Activated naive CD4-positive, alpha-beta T cell treated with anti-CD3 and anti-CD28 coated beads, Interleukin-2, amount 50 U/mL, for 72 hours (primary cell): ENCODE measurements at places on chromosomes 4 and X.

DNA sequence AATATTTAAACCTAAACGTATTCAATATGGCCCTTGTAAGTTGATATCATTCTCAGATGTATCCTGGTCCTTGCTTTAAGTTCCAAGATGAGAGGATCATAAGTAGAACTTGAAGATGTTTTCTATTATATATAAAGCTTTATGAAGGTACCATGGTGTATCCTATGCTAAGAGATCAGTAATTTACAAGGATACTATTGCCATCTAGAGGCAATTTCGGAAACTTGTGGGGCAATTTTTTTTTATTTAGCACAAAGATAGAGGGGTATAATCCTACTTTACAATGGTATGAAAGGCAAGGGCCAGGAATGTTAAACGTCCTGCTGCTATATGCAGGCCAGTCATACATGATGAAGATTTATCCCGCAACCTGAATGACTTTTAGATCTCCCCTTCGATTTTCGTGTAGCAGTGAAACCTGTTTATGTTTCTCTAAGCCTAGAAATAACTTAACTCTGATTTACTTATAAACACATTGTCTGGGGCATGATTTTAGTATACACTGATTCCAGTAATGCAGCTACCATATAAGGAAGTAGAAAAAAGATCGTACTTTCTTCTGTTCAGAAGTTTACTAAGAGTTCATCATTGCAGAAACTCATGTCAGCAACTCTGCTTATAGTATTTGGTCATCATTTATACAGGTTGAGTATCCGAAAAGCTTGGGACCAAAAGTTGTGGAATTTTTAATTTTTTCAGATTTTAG, 2.6 kb downstream of the SLC25A31 start:
- no peak for DNase-seq

GRCh38 chr4:5066101-5066500, 14.8 kb downstream of the STK32B start:
- DNase-seq = no peak

DNA sequence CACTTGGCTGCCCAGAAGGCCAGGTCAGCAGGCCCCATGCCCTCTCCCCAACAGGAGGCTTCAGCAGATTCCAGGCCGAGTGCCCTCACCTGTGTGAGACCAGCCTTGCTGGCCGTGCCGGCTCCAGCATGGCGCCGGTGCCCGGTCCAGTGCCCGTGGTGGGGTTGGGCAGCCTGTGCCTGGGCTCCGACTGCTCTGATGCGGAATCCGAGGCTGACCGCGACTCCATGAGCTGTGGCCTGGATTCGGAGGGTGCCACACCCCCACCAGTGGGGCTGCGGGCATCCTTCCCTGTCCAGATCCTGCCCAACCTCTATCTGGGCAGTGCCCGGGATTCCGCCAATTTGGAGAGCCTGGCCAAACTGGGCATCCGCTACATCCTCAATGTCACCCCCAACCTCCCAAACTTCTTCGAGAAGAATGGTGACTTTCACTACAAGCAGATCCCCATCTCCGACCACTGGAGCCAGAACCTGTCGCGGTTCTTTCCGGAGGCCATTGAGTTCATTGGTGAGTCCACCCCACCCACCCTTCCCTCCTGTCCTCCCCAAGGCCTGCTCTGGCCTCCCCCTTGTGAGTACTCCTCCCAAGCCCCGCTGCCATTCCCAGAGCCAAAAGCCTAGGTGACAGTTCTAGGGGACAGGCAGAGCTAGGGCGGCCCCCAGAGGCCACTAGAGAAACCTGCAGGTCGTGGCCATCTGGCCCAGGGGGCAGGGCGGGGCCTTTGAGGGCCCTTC, 2.3 kb downstream of the DUSP9 start:
- DNase-seq = no peak

DNA sequence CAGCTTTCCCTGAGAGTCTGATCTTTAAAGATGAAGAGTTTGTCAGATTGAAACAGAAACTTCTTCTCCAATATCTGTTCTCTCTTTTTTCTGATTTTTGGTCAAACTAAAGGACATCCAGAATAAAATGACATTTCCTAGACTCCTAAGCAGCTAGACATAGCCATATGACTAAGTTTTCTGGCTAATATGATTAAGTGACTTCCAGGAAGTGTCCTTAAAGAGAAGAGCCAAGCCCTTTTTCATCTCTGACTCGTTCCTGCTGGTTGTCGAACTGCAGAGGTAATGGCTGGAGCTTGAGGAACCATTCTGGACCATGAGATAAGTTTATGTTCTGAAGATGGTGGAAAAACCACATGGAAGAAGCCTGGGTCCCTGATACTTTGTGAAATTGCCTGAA, 546.0 kb downstream of the BCOR start:
- no peak for DNase-seq

GRCh38 chr4:2135083-2135482, 76.0 kb downstream of the NAT8L start:
- DNase-seq = no peak

DNA sequence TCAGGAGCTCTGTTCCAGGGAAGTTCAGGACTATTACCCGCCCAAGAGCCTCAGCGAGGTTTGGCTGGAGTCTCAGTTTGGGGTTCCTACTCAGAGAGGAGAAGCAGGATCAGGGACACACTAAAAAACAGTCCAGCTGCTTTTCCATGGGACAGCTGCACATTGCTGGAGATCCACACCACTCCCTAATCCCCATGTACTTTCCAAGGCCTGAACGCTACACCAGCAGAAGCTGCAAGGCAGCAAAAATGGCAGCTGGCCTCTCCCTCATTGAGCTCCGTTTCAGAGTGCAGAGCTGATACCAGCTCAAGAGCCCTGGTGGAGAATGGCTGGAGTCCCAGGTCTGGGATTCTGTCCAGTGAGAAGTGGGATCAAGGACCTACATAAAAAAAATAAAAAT, 551.2 kb upstream of the PABPC5 start:
- DNase-seq = no peak

GRCh38 chrX:43974741-43975465, 1.7 kb upstream of the NDP start:
- no peak for DNase-seq

DNA sequence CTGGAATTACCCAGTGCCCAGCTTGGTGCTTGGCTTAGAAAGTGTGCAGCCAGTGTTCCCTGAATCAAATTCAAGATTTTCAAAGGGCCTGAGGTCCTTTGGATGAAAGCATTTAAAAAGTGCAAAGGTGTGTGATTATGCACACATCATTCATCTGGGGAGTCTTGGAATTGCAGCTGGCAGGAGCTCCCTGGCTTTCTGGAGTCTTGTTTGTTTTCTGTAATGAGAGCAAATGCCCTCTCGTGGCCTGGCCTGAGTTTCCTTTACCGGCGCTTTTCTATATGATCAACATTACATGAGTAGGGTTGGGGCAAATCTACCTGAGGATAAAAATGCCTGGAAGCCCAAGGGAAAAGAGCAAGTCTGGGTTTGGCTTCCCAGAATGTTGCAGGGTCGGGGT, 24.6 kb upstream of the SORCS2 start:
- no peak for DNase-seq

DNA sequence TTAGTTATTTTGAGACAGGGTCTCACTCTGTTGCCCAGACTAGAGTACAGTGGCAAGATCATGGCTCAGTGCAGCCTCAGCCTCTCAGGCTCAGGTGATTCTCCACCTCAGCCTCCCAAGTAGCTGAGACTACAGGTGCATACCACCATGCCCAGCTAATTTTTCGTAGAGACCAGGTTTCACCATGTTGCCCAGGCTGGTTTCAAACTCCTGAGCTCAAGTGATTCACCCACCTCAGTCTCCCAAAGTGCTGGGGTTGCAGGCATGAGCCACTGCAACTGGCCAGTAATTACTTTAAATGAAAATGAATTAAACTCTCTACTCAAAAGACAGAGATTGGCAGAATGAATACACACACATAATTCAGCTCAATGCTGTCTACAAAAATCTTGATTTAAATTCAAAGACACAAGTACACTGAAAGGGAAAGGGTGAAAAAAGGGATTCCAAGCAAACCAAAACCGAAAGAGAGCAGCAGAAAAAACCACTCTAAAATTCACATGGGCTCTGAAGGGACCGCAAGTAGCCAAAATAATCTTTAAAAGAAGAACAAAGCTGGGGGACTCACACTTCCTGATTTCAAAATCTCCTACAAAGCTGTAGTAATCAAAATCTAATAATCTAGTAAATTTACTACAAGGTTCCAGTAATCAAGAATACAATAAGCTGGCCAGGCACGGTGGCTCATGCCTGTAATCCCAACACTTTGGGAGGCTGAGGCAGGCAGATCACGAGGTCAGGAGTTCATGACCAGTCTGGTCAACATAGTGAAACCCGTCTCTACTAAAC, 11.8 kb upstream of the SPON2 start:
- no peak for DNase-seq

DNA sequence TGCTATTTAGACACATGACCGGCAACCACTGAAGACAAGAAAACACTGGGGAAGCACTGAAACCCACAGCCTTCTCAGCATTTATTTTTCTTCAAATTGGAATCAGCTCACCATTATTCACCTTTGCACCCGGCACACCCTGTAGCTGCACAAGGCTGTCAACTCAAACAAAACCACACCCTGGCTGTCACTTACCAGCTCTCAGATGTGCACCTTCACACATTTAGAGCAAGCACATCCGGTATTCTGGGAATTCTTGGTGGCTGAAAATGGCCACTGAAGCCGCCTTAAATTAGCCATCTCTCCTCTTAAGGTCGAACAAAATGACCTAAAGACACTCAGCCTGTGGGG, 5.9 kb downstream of the ZFYVE28 start:
- no peak for DNase-seq

- no peak for DNase-seq
Measured at GRCh38 chr4:121655320-121656268, 41.2 kb downstream of the ANXA5 start.

DNA sequence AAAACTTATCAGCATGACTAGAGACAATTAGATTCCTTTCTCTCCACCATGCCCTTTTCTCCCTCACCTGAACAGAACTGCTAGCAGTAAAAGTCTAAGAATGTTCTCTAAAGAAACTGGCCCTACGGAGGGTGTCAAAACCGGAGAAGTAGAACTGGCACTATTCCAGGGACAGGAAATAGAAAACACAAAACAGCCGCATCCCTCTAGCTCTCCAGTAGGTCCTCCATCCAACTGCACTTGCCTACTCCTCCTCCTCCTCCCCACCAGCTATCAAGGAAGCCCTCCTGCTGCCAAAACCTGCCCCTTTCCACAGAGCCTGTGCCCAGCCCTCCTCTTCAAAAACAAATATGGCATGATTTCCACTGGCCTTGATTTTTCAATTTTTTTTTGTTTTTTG, 28.4 kb downstream of the FUNDC1 start:
- no peak for DNase-seq

- no peak for DNase-seq
Measured at GRCh38 chr4:54440394-54441136, 211.5 kb downstream of the PDGFRA start.

- DNase-seq = no peak
Measured at GRCh38 chr4:170325599-170325998, 235.8 kb upstream of the AADAT start.

DNA sequence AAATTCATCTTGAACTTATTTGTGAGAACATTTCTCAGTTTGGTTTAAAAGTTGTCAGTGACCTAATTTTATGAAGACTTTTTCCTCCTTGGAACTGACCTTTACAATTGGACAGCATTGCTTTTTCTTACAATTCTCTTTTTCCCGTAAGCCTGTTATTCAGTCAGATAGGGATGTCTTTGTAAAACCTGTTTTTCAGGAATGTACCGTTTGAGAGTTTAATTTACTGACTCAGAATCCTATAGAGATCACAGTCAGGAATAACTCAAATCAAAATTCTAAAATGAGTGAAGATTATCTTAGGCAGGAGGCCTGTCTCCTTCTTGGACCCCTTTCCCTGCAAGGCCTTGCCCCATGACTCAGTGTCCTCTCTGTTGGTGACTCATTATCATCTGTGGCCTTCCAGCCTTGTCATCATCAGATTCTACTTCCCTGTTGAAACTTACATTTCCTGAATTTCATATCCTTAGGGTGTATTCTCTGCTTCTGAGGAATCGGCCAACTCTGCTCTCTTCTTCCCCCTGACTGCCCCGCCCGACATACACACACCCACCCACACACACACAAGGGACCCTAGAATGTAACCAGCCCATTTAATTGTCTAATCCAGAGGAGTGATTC, 99.8 kb downstream of the ARHGAP10 start:
- DNase-seq = no peak
